ENCODE measurements at places on chromosomes 5 and 9.

DNA sequence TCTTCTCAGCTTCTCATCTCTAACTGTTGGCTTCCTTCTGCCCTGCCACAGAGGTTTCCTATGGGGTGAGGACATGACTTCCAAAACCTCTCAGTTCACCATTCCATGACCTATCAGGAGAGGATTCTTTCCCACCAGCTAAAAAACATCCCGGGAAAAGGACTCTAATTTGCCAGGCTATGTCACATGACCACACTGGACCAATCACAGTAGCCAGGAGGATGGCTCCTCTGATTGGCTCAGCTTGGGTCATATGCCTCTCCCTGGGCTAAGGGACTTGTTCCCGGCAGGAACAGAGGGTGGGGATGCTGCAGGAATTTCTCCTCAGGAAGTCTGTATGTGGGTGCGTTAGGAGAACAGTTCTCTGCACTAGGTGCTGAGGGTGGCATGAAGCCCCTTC, 40.3 kb upstream of the XPA start:
- no peak for DNase-seq

- no peak for DNase-seq
Measured at GRCh38 chr9:14279671-14280070, 34.3 kb downstream of the NFIB start.

GRCh38 chr9:2271426-2271825, 256.3 kb downstream of the SMARCA2 start:
- no peak for DNase-seq

- no peak for DNase-seq
Measured at GRCh38 chr9:101098392-101098791, 69.9 kb downstream of the PLPPR1 start.

GRCh38 chr9:96617439-96618185, 2.0 kb downstream of the CDC14B start:
- DNase-seq = no peak

DNA sequence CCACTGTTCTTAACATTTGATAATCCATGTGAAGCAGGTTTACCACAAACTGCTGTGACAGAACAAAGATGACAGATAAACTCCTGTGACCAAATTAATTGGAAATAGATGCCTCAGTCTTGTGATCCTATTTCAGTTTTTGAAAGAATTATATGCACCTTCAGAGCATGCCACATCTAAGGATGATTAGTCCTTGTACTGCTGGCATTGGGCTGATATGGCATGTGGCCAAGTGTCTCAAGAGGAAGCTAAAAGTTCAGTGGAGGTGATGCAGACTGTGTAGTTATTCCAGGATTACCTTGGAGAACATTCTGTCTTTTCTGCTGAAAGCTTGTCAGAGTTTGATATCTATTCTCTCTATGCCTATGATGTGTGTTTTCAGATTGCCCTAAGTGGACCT, 314.4 kb upstream of the EFNA5 start:
- no peak for DNase-seq

DNA sequence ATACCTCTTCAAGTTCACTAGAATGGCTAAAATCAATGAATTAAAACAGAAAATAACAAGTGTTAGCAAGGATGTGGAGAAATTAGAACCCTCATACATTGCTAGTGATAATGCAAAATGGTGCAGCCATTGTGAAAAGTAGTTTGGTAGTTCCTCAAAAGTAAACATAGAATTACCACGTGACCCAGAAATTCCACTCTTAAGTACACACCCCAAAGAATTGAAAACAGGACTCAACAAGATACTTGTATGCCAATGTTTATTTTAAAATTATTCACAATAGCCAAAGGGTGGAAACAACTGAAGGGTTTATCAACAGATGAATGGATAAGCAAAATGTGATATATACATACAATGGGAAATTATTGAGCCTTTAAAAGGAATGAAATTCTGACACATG, 70.3 kb downstream of the BARX1 start:
- DNase-seq = no peak

Measured in stimulated activated CD8-positive, alpha-beta memory T cell treated with anti-CD3 and anti-CD28 coated beads, Interleukin-15, amount 100 ng/mL, for 24 hours (primary cell).